Activated CD4-positive, alpha-beta T cell treated with anti-CD3 and anti-CD28 coated beads for 36 hours (primary cell): ENCODE measurements at places on chromosomes 7 and 10.

DNA sequence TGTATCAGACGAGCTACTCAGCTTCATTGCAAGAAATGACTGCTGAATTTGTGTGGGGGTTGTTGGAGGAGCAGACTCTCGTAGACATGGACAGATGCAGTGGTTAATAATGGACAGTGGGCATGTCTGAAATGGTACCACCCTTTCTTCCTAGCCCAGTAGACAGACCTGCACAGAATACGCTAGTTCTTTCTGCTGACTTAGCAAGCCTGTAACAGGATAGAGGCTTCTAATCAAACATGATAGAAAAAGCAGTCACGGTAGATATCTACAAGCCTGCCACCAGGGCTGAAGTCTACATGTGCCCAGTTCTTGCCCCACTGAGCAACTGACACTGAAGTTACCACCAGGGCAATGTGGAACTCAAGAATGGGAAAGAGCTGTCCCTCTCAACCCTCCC is 188.0 kb downstream of the FANK1 start:
- no peak for DNase-seq

DNA sequence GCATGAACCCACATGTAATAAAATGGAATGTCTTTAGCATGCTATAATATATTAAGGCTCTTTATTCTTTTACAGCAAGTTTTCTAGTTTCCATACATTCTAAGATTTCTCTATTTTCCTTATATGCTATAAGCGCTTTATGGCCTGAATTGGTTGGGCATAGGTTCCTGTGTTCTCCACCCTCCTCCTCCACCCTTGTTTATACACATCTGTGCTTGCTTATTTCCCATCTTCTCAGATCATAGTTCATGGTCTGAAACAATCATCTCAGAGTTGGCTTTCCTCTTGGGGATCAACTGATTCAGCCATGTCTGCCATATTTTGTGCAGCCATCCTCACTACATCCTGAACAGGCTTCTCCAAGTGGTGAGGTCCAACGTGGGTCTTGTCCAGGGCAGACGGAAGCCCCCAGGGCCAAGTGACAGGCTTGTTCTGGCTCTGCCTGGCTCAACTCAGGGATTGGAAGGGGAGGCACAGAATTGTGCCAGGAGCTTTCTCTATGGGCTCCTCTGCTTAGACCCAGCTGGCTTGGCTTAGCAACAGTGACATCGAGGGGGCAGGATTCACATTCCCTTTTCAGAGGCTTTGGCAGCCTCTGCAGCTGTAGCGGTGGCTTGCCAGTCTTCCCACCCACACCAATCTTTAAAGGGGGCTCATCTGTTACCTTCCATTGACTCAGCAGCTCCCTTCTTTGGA is 327.3 kb downstream of the PTEN start:
- no peak for DNase-seq

DNA sequence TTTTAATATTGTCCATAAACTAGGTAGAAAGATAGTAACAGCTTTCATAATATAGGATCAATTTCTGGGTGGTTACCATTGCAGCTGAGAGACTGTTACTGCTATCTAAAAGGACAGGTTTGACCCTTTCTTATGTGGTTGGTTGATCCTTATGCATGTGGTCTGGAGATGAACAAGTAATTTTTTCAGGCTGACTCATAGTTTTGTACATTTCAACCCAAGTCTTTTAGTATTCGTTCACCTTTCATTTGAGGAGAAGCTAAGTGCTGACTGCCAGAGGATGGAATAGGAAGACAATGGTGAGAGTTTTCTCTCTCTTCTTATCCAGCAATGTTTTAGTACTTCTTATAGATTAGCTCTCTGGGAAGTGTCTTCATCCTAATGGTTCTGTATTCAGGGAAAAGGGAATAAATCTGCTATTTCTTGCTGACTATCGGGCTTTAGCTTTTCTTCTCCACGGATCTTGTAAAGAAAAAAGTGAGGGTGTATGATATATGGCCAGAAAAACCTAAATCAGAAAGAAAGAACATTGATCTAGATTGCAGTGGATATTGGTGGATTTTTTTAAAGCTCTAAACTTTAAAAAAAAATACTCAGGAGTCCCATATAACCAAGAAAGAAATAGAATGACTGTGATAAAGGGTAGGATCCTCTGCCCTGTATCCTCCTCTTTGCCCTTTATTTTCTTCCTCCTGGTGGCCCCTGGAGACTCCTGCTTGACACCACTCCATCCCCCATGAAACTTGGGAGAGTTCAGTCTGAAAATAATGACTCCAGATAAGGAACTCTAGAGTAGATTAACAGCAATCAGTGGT is 88.0 kb downstream of the CPED1 start:
- DNase-seq, result no peak

GRCh38 chr7:31764462-31764861 is 77.4 kb downstream of the PPP1R17 start:
- no peak for DNase-seq

DNA sequence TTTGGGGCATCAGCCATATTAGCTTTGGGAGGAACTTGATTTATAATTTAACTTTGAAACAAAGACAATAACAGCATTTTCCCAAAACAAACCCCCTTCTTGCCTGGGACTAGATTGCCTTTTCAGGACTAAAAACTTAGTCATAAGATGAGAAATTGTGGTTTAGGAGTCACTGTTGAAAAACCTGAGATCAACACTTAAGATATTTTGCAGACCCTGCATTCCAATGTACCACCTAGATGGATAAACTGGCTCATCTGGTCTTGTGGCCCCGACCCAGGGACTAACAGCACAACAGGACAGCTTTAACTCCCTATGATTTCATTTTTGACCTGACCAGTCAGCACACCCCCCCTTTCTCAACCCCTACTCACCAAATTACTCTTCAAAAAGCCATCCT is 1165.4 kb downstream of the XPNPEP1 start:
- no peak for DNase-seq

- no peak for DNase-seq
Measured at GRCh38 chr7:41472427-41473125, 230.3 kb downstream of the INHBA start.

GRCh38 chr10:60282771-60283353 is 106.8 kb downstream of the ANK3 start:
- DNase-seq, result no peak

DNA sequence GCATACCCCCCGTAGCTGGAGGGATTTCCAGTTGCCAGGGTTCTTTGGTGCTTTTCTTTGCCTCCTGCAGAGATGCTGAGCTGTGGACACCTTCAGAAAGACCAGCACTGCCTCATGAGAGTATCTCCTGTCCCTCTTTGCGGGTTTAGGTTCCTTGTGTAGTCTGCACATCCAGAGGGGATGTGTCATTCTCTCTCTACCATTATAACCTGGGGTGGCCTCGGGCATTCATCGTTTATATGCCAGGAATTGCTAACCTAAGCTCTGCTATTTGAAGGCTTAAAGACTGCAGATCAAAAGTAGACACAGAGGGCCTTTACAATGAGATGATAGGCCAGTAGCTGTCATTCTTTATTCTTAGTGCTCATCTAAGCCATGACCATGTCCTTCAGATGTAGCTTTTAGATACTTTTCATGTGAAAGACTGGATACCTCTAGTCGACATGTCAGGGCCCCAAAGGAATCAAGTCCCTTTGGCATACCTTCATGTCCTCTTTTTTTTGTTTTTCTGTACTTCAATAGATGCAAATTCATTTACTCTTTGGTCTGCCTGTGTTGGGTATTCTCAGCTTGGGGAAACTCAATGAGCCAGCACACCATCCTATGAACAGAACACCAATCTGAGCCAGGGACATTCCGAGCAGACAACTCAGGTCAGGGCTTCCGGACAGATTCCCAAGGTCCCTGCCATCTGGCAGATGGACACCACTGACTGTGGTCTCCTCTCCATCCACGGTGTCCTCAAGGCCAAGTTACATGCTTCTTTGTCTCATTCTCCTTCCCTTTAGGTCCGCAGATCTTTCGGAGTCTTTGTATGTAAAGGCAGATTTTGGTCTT is 129.3 kb downstream of the NRF1 start:
- no peak for DNase-seq

DNA sequence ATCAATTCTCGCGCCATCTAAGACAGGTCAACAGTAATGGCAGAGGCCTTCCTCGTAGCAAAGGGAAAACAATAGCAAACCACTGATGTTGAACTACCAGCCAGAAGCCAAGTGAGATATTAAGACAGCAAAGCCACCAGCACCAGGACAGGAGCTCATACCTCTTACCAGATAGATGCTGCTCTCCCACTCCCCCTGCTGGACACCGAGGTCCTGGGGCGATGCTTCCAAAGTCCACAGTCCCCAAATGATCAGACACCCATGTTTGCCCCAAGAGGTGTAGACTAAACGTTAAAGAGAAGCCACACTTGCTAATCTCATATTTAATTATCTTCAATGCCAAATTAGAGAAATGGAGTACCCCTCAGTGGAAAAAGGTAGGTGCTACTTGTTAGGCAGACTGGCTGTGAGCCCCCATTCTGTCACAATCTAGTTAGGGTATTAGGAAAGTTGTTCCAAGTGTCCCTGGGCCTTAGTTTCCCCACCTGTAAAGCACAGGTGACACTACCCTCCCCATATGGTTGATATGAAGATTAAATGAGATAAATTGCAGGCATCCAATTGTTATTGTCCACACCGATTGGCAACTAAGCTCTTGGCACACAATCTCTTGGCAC is 39.9 kb downstream of the TOMM7 start:
- DNase-seq, result peak; percentile 89

DNA sequence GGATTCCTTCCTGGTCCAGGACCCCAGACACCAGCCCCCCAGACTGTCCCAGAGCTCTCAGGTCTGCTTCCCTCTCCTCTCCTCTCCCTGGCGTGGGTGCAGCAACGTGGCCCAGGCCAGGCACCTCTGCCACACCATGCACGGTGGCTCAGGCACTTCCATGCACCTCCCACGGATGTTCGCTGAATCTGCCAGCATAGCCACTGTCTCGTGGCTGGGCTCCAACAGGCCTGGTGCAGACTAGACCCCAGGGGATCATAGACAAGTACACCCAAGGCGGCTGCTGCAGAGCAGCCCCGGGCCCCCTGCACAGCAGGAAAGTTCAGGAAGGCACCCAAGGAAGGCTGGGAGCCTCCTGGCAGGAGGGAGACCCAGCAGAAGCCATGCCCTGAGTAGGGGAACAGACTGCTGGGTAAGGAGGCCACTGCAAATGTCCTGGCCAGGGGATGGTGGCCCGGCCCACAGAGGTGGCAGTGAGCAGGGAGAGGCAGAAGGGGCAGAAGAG is 4.4 kb downstream of the RASGEF1A start:
- DNase-seq, result no peak

- no peak for DNase-seq
Measured at GRCh38 chr10:1483246-1483645, 254.1 kb downstream of the ADARB2 start.

- DNase-seq, result no peak
Measured at GRCh38 chr7:50822110-50822509, 39.4 kb upstream of the GRB10 start.

DNA sequence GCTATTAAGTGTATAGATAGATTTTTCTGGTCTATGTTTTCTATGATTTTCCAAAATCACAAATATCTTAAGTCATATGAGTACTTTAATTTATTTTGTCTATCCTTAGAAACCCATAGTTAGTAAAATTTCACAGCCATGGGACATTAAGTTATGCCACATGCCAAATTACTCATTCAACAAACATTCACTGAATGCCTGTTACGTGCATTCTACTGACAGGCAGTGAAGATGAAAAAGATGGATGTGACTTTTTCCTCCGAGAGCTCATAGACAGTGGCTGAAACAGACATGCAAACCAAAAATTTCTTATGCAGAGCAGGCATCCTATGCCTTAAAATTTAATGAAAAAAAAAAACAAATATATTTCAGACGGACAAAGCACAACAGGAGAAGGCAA is 84.9 kb downstream of the CHRM2 start:
- no peak for DNase-seq

- DNase-seq, result no peak
Measured at GRCh38 chr7:116859323-116859722, 3.1 kb upstream of the CAPZA2 start.

DNA sequence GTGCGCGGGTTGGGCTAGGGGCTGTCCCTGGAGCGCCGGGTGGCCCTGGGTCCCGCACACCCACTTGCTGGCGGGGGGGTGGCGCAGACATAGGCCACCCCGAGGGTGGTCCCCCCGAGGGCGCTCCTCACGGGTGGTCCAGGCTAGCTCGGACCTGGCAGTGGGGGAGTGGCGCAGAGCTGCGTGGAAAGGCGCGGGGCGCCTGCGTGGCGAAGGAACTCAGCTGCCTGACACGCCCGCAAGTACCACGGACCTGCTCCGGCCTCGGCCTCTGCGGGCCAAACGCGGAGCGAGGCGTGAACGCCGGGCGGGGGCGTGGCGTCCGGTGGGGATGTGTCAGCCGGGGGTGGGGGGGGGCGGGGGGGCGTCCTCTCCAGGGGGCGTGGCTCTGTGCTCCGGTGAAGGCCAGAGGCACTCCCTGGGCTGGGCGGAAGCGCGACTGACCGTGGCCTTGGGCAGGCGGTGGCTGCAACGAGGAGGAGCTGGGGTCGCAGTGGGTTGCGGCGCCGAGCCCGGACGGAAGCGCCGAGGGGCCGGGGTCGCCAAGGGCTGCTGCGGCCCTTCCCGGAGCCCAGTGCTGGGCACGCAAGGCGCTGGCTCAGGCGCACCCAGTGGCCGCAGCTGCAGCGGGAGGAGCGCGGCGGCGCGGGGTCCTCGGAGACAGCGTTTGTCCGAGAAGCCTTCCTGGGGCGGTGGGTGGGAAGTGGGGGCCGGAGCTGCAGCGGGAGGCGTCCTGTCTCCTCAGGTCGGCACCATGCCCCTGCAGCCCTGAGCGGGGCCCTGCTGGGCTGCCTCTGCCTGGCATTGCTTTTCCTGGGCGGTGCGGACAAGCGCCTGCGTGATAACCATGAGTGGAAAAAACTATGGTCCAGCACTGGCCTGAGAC is 58.9 kb upstream of the NUPR2 start:
- DNase-seq, result no peak

- no peak for DNase-seq
Measured at GRCh38 chr7:101906291-101907240, 89.1 kb downstream of the CUX1 start.

- DNase-seq, result no peak
Measured at GRCh38 chr7:72098807-72099580, 313.1 kb downstream of the CALN1 start.

DNA sequence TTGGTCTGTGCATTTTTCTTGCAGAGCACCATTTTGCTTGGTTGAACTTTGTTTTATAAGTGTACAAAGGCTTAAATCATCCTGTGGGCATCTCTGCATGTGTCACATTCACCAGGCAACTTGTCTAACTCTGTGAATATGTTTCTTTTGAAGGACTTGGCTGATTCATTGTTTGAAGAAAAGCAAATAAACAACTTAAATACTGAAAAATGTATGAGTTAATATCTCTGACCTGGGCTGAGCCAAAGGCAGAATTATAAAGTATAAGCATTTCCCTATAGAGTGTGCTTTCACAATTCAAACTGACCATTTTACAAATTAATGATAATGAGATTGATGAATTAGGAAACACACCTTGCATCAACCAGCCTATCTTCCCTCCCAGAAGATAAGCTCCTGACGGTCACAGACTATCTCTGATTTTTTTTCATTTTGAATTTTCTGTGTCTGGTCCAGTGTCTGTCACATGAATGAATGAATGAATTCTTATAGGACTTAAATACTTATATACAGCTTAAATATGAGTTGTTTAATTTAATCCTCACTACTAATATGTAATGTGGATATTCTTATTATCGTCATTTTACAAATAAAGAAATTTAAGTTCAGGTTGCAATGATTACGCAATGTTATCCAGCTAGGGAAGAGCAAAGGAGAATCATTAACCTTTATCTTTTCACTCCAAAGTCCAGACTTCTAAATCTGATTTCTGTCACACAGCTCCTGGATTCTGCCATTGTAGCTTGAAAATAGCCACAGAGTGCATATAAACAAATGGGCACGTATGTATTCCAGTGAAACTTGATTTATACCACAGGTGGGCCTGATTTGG is 182.0 kb upstream of the PHYHIPL start:
- DNase-seq, result no peak
